Activated B cell treated with CpG ODN at 0.5 μM for 24 hours (primary cell): ENCODE measurements at places on chromosomes 13 and 19. TPM values are rescaled to one million over a fixed set of nuclear protein-coding genes. Genes with fewer than 3 reads are reported as not detected.

GRCh38 chr19:8459095-8459494 lies 14.3 kb downstream of the HNRNPM start:
- no peak for DNase-seq

- no peak for DNase-seq
Measured at GRCh38 chr19:48469289-48469881, at the start of gene CYTH2. TSS of gene CYTH2 (plus strand) at chr19:48469369. CDS start at chr19:48469508, 139 bp downstream.

DNA sequence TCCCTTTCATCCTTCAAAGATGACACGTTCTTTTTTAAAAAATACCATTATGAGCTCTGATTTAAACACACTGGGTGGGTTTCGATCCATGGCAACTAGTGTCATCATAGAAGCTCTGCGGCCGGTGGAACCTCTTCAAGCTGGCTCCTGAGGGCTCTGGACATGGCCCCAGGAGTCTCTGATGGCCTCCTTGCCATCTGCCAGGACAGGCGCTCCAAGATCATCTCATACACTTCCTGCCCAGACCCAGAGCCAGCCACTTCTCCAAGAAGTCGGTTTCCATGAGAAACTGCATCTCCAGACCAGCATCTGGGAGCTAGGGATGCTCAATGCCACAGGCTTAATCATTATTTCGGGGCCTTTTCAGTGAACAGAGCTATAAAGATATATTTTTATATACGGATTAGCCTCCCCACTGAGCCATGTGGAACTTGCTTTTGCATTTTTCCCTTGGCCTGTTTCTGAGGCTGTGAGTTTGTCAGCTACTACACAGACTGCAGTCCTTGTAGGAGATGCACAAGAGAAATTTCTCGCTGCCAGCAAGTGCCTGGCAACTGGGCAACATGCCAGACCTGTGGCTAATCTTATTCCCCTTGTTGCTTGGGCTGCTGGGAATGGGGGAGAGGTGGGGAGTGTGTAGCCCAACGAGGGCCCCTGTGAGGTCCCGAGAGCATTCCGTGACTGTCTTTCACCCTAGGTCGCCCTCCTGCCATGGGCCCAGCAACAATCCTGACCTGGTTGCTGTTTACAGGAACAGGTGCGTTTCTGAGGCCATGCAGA lies 15.9 kb downstream of the SUGP1 start:
- DNase-seq: no peak

The ARRDC2 gene
- 147 and 168 TPM in 2 replicates for total RNA-seq

DNA sequence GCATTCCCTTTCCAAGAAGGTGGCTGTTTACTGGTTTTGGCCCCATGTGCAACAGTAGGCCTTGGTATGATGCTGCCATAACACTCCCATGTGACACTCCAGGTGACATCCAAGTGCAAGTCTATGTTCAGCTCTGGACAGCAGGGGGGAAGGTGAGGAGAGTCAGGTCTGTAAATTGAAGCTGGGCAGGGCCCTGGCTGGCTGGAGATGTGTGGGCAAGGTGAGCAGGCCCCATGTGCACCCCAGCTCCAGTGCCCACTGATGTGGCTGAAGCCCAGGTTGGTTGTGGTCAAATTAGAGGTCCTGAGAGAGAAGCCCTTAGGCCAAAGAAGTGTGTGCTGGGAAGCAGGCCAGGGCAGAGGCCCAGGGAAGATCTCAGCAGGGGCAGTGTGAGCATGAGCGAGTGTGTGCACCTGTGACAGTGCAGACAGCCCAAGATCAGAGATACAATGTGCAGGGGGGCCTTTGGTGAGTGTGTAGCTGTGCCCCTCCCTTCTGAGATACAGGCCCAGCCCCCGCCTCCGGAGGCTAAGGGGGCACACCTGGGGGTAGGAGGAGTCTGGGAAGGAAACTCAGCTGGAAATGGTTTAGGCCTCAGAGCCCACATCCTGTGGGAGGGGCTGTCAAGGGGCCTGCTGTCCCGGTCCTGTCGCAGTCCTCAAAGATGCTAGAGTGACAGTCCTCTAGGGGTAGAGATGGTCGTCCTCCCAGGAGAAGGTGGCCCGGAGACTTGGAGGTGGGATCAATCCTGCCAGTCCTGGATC lies 18.6 kb downstream of the DEDD2 start:
- DNase-seq: no peak

- DNase-seq: no peak
Measured at GRCh38 chr13:23778002-23778652, 111.1 kb downstream of the MIPEP start.

- DNase-seq: no peak
Measured at GRCh38 chr19:11137542-11138384, 17.8 kb downstream of the SPC24 start.

DNA sequence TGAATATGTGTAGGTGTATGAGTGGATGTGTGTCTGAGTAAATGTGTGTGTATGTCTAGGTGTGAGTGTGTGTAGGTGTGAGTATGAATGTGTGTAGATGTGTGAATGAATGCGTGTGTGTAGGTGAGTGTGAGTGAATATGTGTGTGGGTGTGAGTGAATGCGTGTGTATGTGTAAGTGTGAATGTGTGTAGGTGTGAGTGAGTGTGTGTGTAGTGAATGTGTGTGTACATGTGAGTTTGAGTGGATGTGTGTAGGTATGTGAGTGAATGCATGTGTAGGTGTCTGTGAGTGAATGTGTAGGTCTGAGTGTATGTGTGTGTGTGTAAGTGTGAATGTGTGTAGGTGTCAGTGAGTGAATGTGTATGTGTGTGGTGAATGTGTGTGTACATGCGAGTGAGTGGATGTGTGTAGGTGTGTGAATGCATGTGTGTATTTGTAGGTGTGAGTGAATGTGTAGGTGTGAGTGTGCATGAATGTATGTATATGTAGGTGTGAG lies 201.0 kb upstream of the ZNF536 start:
- DNase-seq: no peak

The CACNA1A gene
- 1.5 and 1.7 TPM in 2 replicates for total RNA-seq

DNA sequence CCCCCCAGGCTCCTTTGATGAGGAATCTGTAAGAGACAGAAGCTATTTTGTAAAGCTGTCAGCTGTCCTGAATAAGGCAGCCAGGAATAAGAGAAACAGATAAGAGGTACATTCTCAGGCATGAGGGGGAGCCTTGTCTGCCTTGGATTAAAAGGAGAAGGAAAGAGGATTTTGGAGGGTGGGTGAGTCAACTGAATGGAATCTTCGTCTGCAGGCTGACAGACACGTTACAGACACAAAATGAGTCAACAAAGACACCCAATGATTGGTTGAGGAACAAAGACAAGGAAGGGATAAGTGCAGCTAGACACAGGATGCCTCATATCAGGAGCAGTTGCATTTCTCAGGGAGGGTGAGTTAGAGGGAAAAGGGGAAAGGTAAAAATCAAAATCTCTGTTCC lies 162.5 kb downstream of the OLFM4 start:
- DNase-seq: no peak

DNA sequence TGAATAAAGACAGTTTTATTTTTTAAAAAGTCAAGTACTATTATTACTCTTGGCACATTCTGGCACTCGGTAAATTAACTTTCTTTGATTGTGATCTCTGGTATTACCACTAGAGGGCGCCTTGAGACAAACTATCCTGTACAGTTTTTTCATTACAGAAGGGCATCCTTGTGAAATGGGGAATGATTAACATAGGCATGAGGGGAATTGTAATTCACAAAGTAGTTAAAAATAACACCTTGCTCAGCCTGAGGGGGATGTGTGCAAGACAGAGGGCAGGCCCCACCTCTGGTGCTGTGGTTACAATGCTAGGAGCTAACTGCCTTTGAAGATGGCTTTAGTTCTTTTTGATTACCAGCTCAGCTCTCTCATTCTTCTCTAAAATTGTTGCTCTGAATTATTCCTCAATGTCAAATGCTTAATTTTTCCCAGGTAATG lies 24.2 kb upstream of the C1QTNF9B start:
- DNase-seq: no peak

The ZNF599 gene
- total RNA-seq: 3.1 and 3.6 TPM in 2 replicates

The CEBPA gene
- 0.51 and 0.83 TPM in 2 replicates for total RNA-seq

The GRK1 gene
- 0.07 and 0.44 TPM in 2 replicates for total RNA-seq

DNA sequence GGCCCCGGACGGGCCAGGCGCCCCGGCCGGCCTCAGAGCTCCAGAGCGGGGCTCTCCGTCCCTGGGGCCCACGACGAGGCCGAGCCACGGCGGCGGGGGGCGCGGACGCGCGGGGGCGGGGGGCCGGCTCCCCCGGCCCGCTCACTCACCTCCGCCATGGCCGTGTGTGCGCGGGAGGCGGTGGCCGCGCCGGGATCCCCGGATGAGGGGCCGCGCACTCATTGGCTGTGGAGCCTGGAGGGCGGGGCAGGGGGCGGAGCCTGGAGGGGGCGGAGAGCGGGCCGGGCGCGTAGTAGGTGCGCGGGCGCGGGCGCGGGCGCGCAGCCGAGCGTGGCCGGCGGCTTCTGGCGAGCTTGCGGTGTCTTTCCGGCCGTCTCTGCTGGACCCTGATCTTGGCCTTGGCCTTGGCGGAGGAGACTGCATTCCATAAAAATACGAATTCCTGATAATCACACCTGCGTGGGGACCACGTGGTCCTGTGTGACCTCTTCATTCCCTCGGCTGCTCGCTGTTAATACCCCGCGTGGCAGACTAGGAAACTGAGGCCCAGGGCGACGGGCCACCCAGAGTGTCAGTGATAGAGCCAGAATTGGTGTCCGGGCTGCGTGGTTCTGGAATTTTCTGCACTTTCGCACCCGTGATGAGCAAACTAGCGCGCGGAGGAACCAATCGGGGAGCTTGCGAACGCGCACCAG lies at the start of gene MIER2:
Gene MIER2 (minus strand): TSS at position 172 of the 695 bp plus-strand sequence. CDS start 14 bp downstream, at position 158.
- DNase-seq: peak; percentile 98

GRCh38 chr19:13298565-13299481 lies 148.6 kb downstream of the IER2 start:
- DNase-seq: no peak

DNA sequence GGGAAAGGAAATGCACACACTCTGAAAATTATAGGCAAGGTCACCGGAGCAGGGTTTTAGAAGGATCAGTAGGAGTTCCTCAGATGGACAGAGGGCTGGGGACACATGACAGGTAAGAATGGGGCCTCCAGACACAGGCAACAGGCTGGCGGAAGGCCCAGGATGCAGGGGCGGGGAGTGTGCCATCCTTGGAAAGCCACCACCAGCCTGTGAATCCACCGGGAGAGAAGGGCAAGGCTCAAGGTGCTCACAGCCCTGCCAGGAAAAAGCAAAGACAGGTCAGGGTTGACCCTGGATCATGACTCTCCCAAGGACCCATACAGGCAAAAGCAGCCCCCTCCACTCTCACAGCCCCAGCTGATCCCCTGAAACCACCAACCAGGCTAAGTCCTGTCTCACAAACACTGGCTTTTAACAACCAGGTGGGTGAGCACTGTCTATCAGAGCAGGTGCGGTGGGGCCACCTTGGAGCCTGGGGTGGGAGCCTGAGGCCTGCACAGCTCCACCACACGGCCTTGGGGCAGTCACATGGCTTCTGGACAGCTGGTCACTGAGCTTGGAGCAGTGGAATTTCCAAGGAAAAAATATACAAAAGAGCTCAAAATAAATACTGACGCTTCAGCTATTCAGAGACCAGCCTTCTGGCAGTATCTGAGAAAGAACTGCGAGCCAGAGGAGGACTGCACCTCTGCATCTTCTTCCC lies 35.2 kb upstream of the ISYNA1 start:
- DNase-seq: no peak

DNA sequence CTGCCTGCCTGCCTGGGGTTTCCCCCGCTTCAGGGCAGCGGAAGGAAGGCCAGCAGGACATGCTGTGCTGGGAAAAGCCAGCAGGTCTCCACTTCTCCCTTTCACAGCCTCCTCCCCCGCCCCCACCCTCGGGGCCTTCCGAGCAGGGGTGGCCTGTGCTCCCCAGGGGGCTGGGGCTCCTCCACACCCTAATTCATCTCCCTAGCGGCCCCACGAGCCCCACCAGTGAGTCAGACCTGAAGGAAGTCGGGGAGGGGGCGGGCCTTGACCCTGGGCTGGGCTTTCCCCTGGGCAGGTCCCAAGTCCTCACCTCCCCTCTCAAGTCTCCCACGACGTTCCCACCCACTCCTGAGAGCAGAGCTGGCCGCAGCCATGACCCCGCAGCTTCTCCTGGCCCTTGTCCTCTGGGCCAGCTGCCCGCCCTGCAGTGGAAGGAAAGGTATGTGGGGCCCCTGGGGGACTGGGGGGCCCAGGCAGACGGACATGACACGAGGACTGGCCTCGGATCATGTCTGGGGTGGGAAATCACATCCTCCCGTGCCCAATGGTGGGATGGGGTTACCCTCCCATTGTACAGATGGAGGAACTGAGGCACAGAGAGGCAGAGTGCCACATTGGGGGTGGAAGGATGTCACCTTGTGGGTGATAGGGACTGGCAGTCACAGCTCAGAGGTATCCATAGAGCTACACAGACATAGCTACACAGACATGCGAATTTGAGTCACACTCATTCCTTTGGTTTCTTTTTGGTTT lies at the start of gene EBI3:
Gene EBI3 (plus strand): TSS at position 345 of the 753 bp plus-strand sequence. CDS start 28 bp downstream, at position 373.
- peak; percentile 88 for DNase-seq

- DNase-seq: no peak
Measured at GRCh38 chr13:98598043-98598442, 21.1 kb upstream of the STK24 start.

DNA sequence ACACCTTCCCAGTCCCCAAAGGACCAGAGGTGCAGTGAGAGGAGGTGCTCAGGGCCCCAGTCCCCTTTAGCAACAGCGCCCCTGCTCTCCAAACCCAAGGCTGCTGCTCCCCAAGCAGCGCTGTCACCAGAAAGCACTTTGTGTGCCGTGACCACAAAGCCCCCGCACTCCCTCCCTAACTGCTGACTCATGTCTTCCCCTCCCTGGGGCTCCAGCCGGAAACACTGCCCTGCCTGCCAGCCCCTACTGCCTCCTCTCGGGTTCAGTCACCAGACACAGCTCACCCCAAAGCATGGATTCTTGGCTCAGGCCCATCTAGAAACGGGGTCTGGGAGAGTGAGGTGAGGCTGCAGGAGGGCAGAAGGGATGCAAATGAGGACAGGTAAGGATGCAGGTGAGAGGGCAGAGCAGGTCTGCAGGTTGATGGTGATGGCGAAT lies 4.9 kb upstream of the TNFSF14 start:
- DNase-seq: peak; percentile 50

- no peak for DNase-seq
Measured at GRCh38 chr13:80962173-80962572, 621.2 kb upstream of the SPRY2 start.

DNA sequence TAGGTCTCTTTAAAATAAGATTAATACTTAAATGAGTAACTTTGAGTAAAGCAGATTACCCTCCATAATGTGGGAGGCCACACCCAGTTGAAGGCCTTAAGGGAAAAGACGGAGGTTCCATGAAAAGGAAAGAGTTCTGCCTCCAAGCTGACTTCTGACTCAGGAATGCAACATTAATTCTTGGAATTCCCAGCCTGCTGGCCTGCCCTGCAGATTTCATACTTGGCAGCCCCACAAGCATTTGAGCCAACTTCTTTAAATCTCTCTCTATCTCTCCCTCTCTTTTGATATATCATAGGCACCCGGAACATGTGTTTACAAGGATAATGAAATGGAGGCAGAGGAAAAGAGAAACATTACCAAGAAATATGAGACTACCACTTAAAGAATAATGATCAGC lies 902.3 kb upstream of the MIR17HG start:
- no peak for DNase-seq

The PLIN5 gene
- total RNA-seq: 0.17 and 0.33 TPM in 2 replicates

The HSH2D gene
- total RNA-seq: 172 and 191 TPM in 2 replicates
